Muscle of leg (tissue), 16 donors: ENCODE measurements at places on chromosomes 6 and 20.

GRCh38 chr6:118288355-118289124 lies 259.6 kb upstream of the PLN start:
- H3K27ac ChIP-seq, result no peak overlapping the region
- H3K4me1 ChIP-seq, result peaks cover 5% of the 10 kb centered on the region
- H3K36me3 ChIP-seq, result no peaks in the 10 kb centered on the region

- H3K4me1 ChIP-seq, result no peaks in the 10 kb centered on the region
- DNase-seq, result peak; percentile 27
- no peaks in the 10 kb centered on the region for H3K27me3 ChIP-seq
- H3K4me3 ChIP-seq, result no peak overlapping the region
- peak overlapping the region; percentile 83 for H3K27ac ChIP-seq
Observed at GRCh38 chr20:32333988-32334885, 23.9 kb upstream of the ASXL1 start.

DNA sequence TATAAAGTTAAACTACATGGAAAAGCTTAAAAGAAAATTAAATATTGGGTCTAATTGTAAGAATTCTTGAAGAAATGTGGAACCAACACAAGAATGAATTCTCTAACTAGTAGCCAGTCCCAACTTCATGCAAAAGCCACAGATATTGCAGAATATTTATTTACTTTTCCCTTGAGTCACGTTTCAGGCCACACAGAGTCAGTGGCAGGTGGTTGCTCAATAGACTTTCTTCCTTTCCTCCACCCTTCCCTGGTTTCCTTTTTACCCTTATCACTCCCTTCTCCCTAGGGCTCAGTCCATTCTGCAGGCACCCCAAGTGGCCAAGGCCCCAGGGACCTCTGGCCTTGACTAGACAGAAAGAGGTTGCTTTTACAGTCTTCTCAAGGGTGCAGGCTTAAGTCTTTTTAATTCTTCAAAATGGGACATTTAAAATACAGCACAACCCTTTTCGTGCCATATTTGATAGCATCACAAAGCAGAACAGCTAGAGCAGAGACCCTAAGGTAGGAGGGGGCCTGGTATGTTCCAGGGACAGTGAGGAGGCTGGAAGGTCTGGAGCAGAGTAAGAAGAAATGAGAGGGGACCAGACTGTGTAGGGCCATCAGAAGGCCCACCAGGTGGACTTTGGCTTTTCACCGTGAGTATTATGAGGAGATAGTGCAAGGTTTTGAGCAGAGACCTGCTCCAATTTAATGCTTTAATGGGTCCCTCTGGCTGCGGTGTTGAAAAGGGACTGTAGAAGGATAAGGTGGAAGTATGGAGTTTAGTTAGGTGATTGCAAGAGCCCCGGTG lies 65.0 kb downstream of the HDDC2 start:
- no peak for DNase-seq
- no peaks in the 10 kb centered on the region for H3K36me3 ChIP-seq
- H3K4me3 ChIP-seq, result no peak overlapping the region
- H3K4me1 ChIP-seq, result no peaks in the 10 kb centered on the region

- DNase-seq, result peak; percentile 23
- H3K36me3 ChIP-seq, result no peaks in the 10 kb centered on the region
- no peaks in the 10 kb centered on the region for H3K4me1 ChIP-seq
- H3K4me3 ChIP-seq, result no peak overlapping the region
Observed at GRCh38 chr6:24274441-24275083, 83.3 kb downstream of the DCDC2 start.

DNA sequence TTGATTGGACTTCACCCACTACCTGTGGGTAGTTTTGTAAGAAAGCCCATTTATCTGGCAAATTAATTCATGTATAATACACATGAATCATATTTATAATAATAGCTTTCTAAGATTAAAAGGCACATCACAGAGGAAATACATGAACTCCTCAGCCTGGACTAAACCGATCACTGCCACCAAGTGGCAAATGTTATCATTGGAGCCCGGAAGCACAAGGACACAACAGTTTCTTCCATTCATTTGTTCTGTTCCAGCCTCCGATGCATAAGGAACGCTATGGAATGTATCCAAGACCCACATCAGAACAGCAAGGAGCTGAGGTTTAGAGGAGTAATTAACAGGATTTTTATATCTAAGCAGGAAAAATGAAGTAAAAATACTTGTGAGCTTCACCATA lies 13.9 kb upstream of the IPCEF1 start:
- H3K4me3 ChIP-seq, result no peak overlapping the region
- H3K36me3 ChIP-seq, result no peaks in the 10 kb centered on the region
- H3K27me3 ChIP-seq, result no peaks in the 10 kb centered on the region
- peak; percentile 52 for DNase-seq

DNA sequence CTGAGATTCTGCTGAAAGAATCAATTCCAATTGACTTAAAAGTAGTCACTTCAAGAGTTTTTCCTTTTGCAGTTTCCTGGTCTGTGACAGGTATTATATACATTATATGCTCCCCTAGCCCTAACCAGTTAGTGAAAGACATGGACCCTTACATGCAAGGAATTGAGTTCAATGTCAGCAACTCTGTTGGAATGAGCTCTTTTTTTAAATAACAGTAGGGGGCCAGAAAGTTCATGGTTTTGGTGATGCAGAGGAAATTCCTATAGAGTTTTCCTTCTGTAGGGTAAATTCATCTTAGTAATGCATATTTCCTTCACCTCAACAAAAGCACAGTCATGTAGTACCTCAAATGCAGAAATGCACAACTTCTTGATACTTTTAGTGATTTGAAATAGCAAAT lies 172.2 kb downstream of the KIF6 start:
- H3K27ac ChIP-seq, result no peak overlapping the region
- no peaks in the 10 kb centered on the region for H3K4me1 ChIP-seq
- no peak overlapping the region for H3K4me3 ChIP-seq
- H3K27me3 ChIP-seq, result no peaks in the 10 kb centered on the region
- no peaks in the 10 kb centered on the region for H3K36me3 ChIP-seq
- DNase-seq, result no peak

DNA sequence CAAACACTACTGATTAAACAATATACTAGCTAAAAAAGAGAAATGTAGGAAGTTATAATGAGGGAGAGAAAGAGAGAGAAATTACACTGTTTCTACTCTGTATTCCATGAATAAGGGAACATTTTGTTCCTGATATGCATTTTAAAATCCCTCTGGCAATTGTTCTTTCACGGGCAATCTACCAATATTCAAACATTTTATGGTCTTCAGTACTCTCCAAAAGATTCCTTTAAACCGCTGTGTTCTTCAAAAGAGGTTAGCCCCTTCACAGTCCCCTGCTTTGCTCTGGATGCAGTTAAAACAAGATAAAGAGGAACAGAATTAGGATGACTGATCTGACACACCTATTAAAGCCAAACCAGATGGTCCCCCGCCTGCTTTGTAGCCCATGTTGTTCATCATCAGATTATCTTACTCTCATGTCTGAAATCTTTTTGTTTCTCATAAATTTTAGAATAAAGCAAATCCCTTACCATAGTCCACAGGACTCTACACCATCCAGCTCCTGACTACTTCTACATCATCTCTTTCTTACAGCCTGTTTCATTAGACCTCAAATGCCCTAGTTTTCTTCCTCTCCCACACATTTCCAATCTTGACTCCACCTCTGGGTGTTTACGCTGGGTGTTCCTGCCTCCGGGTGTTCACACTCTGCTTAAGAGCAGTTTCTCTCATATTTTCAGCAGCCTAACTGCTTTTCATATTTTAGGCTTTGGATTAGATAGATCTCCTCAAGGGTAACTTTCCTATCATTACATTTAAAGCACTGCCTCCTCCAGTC lies 399.7 kb downstream of the COL12A1 start:
- H3K36me3 ChIP-seq, result no peaks in the 10 kb centered on the region
- no peak overlapping the region for H3K4me3 ChIP-seq
- no peaks in the 10 kb centered on the region for H3K4me1 ChIP-seq
- peak overlapping the region; percentile 43 for H3K27ac ChIP-seq
- no peaks in the 10 kb centered on the region for H3K27me3 ChIP-seq
- peak; percentile 89 for DNase-seq

DNA sequence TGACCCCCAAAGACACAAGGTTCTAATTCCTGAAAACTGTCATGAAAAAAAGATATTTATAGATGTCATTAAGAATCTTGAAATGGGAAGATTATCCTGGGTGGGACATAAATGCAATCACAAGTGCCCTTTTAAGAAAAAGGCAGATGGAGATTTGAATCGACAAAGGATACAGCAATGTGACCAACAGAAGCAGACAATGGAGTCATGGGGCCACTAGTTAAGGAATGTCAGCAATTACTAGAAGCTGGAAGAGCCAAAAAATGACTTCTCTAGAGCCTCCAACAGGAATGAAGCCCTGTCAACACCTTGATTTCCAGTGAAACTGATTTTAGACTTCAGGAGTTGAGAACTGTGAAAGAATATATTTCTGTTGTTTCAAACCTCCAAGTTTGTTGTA lies 448.5 kb downstream of the MEI4 start:
- H3K27me3 ChIP-seq, result no peaks in the 10 kb centered on the region
- no peaks in the 10 kb centered on the region for H3K4me1 ChIP-seq
- no peaks in the 10 kb centered on the region for H3K36me3 ChIP-seq
- H3K4me3 ChIP-seq, result no peak overlapping the region
